GM23338 (cell line): ENCODE measurements at places on chromosomes 4 and X.

DNA sequence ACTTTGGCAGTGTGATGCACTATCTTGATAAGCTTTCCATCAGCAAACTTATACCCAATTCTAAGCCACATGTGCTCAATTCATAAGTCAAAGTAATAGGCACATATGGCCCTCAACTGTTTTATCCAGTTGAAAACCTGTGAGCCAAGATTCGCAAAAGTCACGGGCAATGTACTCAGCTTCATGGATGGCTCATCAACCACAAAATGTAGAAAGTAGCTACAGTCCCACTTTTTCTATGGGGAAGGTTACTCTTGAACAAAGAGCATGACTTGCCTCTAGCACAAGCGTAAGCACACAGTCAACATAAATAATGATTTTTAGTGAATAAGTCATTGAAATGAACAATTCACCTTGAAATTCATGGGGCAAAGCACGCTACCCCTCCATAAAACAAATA is 25.1 kb upstream of the DDX53 start:
- no peak for DNase-seq

DNA sequence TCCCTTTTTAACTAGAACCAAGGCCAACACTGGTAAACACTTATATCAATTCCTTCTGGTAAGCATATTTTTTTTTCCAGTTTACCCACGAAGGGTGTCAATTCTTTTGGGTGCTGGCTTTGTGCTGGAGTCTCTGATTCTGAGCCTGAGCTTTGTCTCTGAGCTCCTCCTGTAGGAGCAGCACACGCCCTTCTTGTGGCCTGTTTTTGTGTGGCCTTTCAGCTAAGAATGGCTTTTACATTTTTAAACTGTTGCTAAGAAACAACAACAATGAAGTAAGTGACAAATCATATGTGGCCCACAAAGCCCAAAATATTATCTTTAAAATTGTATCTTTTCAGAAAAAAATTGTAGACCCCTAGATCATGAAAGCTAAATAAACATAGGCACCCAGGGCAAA is 98.0 kb upstream of the TBC1D9 start:
- no peak for DNase-seq

DNA sequence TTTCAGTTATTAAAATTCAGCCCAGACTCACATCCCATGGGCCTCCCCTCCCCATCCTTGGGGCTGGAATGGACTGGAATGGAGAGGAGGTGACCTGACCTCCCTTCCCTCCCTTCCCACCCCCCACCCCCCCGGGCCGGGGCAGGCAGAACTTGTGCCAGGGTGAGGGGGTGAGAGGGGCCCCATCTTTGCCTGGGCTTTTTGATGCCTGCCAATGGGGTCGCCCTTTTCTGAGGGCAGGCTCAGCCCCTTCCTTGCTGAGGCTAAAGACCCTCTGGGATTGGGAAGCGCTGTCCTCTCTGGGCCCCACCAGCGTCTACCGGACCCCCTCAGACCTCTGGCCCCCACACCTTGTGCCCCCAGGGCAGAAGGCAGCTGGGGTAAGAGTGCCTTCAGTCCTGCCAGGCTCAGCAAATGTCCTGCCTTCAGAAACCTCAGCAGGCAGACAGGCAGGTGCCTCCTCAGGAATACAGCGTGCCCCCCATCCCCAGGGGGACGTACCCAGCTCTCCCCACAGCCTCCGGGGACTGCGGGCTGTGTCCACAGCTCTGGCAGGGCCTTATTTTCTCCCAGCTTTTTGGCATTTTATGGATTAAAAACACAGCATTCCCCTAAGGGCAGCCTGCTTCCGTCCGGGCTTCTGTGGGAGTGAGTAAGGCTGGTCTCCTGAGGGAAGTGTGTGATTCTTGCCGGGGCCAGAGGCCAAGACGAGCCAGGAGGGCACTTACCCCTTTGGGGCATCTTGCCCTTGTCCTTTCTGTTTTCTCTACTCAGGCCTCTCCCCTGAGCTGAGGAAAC is 12.6 kb upstream of the CCNQ start:
- no peak for DNase-seq

- no peak for DNase-seq
Measured at GRCh38 chr4:120694973-120695372, 227.6 kb downstream of the PRDM5 start.

- DNase-seq = peak; percentile 2
Measured at GRCh38 chrX:75156531-75156945, 455 bp upstream of the ABCB7 start.

DNA sequence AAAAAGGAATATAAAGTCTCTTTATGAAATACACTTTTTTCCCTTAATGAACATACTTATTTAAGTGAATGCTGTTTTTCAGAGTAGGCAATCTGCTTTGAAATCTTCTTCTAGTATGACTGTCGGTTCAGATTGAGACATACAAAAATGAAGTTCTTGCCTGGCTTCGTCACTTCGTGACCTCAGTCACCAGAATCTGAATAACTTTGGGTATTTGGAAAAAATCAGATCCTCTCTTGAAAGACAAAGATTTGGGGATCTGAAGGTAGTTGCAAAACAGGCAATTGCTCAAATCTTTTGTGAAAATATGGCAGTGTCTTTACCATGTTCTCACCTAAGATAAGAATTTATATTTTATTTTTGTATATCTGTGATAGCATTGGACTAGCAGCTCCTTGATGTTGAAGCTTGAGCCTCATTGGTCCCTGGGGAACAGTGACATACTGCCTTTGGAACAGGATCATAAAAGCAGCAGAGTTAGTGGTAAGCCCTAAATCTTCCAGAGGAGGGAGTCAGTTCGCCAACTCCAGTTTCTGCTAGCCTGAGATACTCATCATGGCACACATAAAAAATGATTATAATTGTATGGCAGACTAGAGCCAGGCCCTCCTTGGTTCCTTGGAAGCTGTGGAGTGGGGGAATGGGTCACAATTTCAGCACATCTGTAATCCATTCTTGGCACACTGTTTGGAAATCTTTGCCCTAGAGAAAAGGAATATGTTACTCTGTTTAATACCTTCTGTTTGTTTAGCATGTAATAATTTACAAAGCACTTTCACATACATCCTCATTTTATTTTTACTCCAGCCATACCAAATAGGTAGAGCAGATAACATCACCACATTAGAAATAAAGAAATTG is 5.0 kb downstream of the ARFIP1 start:
- DNase-seq = peak; percentile 72

- no peak for DNase-seq
Measured at GRCh38 chr4:124189545-124189944, 523.0 kb downstream of the ANKRD50 start.

GRCh38 chr4:158769175-158769921 is 522 bp downstream of the FNIP2 start:
- DNase-seq = peak; percentile 54

- peak; percentile 51 for DNase-seq
Measured at GRCh38 chr4:125741825-125742452, 427.2 kb downstream of the FAT4 start.
